ENCODE measurements at places on chromosomes 7 and 10.

DNA sequence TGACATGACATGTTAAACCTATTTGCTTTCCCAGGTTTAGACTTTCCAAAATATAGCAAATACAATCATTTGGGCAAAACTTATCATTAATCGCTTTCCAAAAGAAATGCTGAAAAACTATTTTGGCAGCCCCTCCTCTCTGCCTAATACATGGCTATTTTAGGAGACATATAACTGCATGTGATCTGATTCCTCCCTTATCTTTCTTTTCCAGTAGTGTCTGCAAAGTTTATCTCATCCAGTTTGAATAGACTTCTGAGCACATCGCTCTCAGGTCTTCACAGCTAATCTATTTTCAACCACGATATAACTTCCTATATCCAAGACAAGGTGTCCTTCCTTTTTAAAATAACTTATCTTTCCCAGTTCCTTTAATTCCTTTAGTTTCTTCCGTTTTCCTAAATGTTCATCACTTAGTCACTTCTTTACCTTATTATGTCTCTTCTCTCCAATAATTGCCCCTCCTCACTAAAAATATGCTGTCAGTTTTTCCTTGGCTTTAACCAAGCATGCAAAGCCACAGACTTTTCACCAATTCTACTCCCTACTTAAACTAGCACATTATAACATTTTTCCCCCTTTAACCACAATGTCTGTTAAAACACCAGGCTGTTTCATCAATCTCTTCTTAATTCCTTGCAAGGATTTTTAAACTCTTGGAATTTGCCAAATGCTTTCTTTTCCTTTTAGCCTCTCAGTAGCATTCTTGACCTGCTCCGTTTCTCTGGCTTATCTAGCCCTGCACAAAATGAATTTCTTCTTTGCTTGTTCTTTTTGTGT, 24.4 kb downstream of the GNG11 start:
- peak; percentile 38 for DNase-seq

- no peak for DNase-seq
These were observed 38.0 kb downstream of the MARCHF5 start for GRCh38 chr10:92328993-92329392.

DNA sequence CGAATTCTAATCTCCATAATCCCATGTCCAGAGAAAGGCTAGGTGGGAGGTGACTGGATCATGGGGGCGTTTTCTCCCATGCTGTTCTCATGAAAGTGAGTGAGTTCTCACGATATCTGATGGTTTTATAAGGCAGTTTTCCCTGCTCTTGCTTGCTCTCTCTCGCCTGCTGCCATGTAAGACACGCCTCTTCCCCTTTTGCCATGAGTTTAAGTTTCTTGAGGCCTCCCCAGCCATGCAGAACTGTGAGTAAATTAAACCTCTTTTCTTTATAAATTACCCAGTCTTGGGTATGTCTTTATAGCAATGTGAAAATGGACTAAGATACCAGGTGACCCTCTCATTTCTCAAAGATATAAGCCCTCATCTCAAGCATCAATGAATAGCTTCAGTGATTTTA, 1.1 kb upstream of the ACTA2 start:
- DNase-seq: no peak

DNA sequence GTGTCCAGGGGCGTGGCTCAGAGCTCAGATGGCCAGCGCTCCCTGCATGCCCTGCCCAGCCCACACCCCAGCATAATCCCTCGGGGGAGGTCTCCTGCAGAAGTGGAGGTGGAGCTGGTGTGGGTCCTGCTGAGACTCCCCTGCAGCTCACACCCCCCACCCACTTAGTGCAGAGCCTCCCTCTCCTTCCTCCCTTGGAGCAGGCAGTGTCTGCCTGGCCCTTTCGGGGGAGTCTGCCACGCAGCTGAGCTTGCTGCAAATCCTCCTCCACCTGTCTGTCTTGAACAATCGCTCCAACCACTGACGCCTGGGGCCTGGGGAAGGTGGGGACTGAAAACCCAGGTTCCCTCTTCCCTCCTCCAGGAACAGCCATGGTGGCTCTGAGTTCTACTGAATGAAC, 219.7 kb upstream of the PPP2R2D start:
- no peak for DNase-seq

DNA sequence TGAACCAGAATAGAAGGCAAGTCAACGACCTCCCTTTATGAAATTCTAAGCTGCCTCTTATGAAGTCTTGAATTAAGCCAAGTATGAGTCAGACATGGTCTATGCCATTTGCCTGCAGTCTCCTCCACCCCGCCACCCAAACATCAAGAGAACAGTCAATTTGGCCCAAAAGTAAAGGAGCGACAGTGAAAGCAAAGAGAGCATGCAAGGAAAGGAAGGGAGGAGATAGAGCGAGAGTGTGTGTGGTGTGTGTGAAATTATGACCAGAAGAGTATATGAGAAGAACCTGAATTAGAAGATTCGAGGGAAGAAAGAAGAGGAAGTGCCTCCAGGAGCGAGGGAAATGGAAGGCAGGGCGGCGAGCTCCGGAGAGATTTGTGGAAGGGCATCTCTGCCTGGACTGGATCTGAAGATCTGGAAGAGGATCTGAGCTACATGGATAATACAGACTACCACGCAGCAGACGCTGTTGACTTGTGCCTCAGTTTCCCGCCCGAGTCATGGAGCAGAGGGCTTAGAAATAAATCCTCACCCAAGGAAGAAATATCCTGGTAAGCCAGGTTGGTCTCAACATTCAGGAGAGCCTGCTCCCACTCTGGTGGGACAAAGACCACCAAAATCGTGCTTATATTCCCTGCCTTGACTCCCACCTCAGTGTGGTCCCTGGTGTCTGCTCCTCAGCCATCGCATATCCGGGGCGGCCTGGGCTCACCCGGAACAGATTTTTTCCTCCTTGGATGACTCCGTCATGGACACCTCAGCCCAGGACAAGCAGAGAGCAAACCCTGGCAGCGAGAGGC, 459 bp downstream of the ZDHHC6 start:
- DNase-seq: no peak

GRCh38 chr7:6559896-6560295, 8.6 kb upstream of the GRID2IP start:
- no peak for DNase-seq

DNA sequence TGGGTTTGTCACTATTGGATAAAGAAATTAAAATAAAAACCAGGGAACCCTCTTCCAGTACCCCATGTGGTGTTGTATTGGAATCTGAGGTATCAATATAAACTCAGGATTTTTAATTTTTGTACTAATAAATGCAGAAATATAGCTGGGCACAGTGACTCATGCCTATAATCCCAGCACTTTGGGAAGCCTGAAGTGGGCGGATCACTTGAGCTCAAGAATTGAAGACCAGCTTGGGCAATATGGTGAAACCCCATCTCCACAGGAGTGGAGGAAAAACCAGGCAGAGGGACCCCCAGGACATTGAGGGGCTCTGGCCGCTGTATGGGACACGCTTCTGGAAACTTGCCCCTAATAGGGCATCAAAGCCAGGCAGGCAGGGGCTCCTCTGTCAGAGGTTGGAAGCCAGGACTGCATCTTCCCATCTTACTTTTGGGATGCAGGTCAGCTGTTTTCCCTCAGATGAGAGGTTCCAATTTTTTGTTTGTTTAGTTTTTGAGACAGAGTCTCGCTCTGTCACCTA, 11.1 kb downstream of the ADIRF start:
- DNase-seq: no peak

- DNase-seq: no peak
These were observed 129.8 kb downstream of the PRKG1 start for GRCh38 chr10:51204066-51204465.

- DNase-seq: no peak
These were observed 59.6 kb upstream of the GNA12 start for GRCh38 chr7:2903682-2904162.

GRCh38 chr7:55490099-55490498, 82.2 kb downstream of the VOPP1 start:
- DNase-seq: no peak

- DNase-seq: no peak
These were observed 175.7 kb upstream of the AUTS2 start for GRCh38 chr7:69422574-69422985.

- no peak for DNase-seq
These were observed 81.6 kb upstream of the INSYN2A start for GRCh38 chr10:127278001-127278400.

DNA sequence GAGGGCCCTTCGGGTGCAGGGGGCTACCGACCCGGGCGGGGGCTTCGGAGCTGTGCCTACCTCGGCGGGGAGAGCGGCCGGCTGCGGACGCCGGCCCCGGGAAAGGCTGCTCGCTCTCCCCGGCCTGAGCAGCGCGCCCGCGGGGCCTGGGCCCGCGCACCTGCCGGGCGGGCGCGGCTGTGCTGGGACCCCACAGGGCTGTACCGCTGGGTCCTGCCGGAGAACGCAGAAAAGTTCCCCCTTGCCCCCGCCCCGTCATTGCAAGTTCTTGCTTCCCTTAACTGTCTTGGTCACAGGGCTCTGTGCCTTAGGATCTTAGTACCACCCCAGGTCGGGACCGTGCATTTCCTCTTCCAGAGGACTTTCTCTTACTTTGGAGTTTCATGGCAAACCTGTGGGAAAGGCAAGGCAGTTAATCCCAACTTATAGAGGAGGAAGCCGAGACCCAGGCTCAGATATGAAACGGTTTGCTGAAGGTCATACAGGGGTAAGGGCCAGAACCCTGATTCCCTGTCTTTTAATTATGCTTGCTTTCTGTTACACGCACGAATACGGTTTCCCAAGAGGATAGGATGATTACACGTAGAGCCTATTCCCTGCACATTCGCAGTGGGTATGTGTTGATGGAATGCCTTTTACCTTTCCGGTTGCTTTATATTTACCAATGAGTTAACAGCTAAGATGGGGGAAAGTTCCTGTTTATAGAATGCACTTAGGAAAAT, 652 bp downstream of the PCGF5 start:
- no peak for DNase-seq

DNA sequence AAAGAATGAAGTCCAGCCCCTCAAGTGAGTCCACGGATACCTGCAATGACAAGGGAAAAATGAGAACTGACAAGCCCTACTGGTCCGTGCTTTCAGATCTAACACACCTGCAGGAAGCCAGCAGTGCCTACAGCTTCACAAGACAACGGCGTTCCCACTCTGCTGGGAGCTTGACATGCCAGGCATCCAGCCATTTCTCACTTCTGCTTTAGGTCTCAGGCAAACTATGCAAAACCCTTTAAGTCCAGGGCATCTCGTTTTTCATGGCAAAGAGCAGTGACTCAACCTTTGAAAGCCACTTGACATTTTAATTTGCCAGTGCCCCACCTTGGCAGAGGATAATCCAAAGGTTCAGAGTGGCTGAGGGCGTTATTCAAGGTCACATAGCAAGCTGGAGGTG, 49.1 kb upstream of the GPAM start:
- no peak for DNase-seq

DNA sequence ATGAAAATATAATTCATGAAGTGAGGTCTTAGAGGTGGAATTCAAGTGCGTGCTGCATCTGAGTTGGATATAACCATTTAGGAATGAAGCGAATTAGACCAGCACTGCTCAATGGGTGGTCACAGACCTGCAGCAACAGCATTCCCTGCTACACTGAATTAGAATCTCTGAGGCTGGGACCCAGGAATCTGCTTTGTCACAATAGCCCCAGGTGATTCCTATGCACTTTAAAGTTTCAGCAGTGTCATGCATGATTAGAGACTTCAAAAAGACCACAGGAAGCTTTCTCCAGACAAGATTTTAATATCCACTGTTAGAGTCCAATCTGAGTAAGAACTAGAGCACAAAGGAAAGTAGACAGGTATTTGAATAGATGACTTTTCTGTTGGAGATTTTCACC, 352.8 kb upstream of the VSTM2A start:
- no peak for DNase-seq

- no peak for DNase-seq
These were observed 64.9 kb downstream of the MYOF start for GRCh38 chr10:93417266-93417665.

- DNase-seq: no peak
These were observed 311.4 kb upstream of the LRGUK start for GRCh38 chr7:133815611-133816210.

GRCh38 chr7:139294241-139294640, 46.9 kb upstream of the FMC1 start:
- no peak for DNase-seq

- DNase-seq: no peak
These were observed 590.6 kb downstream of the DNAJB6 start for GRCh38 chr7:157927313-157927925.

- no peak for DNase-seq
These were observed 50.5 kb downstream of the C10orf67 start for GRCh38 chr10:23293973-23294590.

DNA sequence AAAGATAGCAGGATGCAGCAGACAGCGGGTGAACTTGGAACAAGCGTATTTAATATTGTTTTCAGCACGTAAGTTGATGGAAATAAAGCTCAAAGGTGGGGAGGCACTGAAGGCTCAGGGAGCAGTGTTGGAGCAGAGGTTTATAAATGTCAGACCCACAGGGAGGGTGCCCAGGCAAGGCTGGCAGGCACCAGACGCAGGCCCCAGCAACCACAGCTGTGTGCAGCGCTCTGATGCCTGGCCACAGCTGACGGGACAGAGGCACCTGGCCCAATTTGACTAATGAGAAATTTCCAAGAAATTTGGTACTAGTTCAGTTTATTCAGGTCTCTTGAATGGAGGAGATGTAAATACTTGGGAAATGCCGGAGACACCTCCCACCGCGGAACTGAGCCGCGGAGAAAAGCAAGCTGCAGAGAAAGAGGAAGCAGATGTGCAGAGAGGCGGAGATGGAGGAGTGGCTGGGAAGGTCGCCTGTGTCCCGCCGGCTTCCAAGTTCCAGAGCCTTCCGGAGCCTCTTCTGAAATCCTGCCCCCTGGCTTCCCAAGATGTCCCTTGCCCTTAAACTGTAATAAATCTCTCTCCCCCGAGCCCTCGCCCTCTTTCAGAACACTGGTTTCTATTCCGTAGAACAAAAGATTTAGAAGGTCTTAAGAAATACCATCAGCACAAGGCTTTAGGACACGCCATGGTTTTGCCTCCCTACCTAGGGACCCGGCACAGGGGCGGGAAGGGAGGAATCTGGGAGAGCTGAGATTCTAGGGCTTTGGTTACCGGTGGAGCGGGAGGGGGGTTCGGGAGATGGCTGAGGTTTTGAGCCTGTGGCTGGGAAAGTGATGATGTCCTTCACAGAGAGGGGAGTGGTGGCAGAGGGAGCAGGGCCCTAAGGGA, 38.4 kb upstream of the PLXNA4 start:
- peak; percentile 12 for DNase-seq

- DNase-seq: peak; percentile 25
These were observed 44.3 kb downstream of the MACC1 start for GRCh38 chr7:20172736-20173334.

- DNase-seq: peak; percentile 2
These were observed 576.0 kb upstream of the C7orf33 start for GRCh38 chr7:148014541-148014940.

DNA sequence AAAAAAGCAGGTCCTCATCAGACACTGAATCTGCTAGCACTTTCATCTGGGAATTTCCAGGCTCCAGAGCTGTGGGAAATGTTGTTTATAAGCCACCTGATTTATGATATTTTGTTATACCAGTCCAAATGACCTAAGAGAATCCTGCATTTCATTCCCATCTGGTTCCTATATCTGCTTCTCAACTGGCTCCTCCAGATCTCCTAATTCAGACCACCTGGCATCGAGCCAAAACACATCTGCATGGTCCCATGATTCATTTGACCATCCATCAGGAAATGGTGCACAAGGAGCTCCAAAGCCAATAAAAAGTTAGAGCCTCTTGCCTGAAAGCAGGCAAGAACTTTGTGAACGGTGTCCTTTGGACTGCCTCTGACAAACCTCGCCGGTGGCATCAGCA, 108.9 kb downstream of the IPMK start:
- DNase-seq: peak; percentile 97
